ENCODE measurements at places on chromosomes 5 and 9.

GRCh38 chr5:168802337-168802736 is 223.2 kb upstream of the PANK3 start:
- DNase-seq = no peak

GRCh38 chr5:131944702-131945550 is 537 bp downstream of the MEIKIN start:
- no peak for DNase-seq

DNA sequence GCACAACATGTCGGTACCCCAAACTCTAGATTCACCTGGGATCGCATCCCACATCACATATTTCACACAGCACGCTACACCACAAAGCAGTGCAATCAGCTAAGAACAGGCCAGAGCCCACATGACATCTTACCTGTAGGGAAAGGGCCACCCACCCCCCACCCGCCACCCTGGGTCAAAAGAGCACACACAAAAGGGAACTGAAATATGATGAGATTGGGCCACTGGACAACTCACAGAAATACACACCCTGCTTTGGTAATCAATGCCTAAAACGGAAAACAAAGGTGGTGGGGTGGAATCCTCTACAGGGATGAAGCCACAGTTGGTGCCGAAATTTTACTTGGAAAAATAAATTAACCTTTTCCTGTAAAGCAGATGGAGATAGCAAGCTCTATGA is 13.1 kb downstream of the RETREG1 start:
- DNase-seq = no peak

- no peak for DNase-seq
Observed at GRCh38 chr5:4058899-4059298, 463.3 kb downstream of the IRX1 start.

- DNase-seq = no peak
Observed at GRCh38 chr5:115379622-115380344, 83.3 kb upstream of the CCDC112 start.

- no peak for DNase-seq
Observed at GRCh38 chr5:94347130-94347529, 271.3 kb downstream of the KIAA0825 start.
